ENCODE measurements at places on chromosomes 4 and X. TPM values are rescaled to one million over a fixed set of nuclear protein-coding genes. Genes with fewer than 3 reads are reported as not detected.

NSUN7 gene
- total RNA-seq: not detected

FAAH2 gene
- not detected for total RNA-seq

FAM47E gene
- total RNA-seq: under 0.01 TPM

GSX2 gene
- not detected for total RNA-seq

LDB2 gene
- 12.4 TPM for total RNA-seq

SYTL4 gene
- 7.1 TPM for total RNA-seq

TRO gene
- total RNA-seq: 20.7 TPM

KCNE5 gene
- not detected for total RNA-seq

MAGEA2B gene
- total RNA-seq: not detected

CSN1S1 gene
- not detected for total RNA-seq

SATL1 gene
- not detected for total RNA-seq

PPBP gene
- total RNA-seq: not detected

FAM114A1 gene
- 343 TPM for total RNA-seq

XAGE1A gene
- total RNA-seq: not detected

SOWAHB gene
- total RNA-seq: not detected

HSPA4L gene
- total RNA-seq: 2.9 TPM

TEX13B gene
- not detected for total RNA-seq

RASL11B gene
- total RNA-seq: 4.8 TPM

PRRG3 gene
- not detected for total RNA-seq

IQCM gene
- total RNA-seq: not detected

MAGEA2 gene
- not detected for total RNA-seq

RBM46 gene
- not detected for total RNA-seq

STX18 gene
- total RNA-seq: 29.7 TPM

PGAM4 gene
- total RNA-seq: not detected

HHIP gene
- total RNA-seq: 4.4 TPM

ZNF630 gene
- total RNA-seq: 1.4 TPM

MAML3 gene
- 1.2 TPM for total RNA-seq

EDA gene
- total RNA-seq: under 0.01 TPM

WAS gene
- total RNA-seq: not detected
